ENCODE measurements at places on chromosomes 2 and 18. TPM values are rescaled to one million over a fixed set of nuclear protein-coding genes. Genes with fewer than 3 reads are reported as not detected.

GRCh38 chr2:207831584-207832248, 62.0 kb upstream of the FZD5 start:
- H3K27ac ChIP-seq, result peak overlapping the region; percentile 60
- peaks cover under 1% of the 10 kb centered on the region for H3K36me3 ChIP-seq
- H3K4me3 ChIP-seq, result no peak overlapping the region
- DNase-seq, result no peak

The TGIF1 gene
- 65.4 TPM for polyA plus RNA-seq

GRCh38 chr2:42030829-42031228, 17.0 kb upstream of the PKDCC start:
- H3K27ac ChIP-seq, result no peak overlapping the region
- H3K4me3 ChIP-seq, result no peak overlapping the region
- H3K27me3 ChIP-seq, result peaks cover 6% of the 10 kb centered on the region
- peaks cover 26% of the 10 kb centered on the region for H3K4me1 ChIP-seq

- H3K27ac ChIP-seq, result no peak overlapping the region
- no peak overlapping the region for H3K4me3 ChIP-seq
- H3K4me1 ChIP-seq, result no peaks in the 10 kb centered on the region
- no peaks in the 10 kb centered on the region for H3K36me3 ChIP-seq
Observed at GRCh38 chr2:18346344-18346743, 214.1 kb downstream of the RDH14 start.

The UGT1A4 gene
- not detected for polyA plus RNA-seq

The NBEAL1 gene
- polyA plus RNA-seq, result 7.5 TPM

DNA sequence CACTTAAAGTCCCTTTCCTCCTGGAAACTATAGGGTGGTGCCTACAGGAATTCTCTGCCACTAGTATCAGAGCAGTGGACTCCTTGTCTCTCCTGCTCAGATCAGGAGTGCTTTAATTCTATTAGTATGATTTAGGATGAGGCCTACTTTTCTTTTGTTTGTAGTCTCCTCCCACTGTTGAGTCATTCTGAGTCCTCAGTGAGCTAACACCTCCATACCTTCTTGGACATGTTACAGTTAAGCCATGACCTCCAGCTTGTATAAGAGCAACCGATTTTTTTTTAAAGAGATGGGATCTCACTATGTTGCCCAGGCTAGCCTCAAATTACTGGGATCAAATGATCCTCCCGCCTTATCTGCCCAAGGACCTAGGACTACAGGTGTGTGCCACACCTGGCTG, 48.7 kb upstream of the OTOF start:
- no peaks in the 10 kb centered on the region for H3K36me3 ChIP-seq
- H3K27me3 ChIP-seq, result peaks cover under 1% of the 10 kb centered on the region
- no peak overlapping the region for H3K4me3 ChIP-seq
- H3K4me1 ChIP-seq, result no peaks in the 10 kb centered on the region
- DNase-seq, result no peak

- no peaks in the 10 kb centered on the region for H3K36me3 ChIP-seq
- H3K27me3 ChIP-seq, result no peaks in the 10 kb centered on the region
- no peak overlapping the region for H3K4me3 ChIP-seq
- no peak for DNase-seq
- no peak overlapping the region for H3K27ac ChIP-seq
Observed at GRCh38 chr2:223519471-223519870, 82.7 kb downstream of the SCG2 start.

The ASAP2 gene
- not detected for polyA plus RNA-seq

DNA sequence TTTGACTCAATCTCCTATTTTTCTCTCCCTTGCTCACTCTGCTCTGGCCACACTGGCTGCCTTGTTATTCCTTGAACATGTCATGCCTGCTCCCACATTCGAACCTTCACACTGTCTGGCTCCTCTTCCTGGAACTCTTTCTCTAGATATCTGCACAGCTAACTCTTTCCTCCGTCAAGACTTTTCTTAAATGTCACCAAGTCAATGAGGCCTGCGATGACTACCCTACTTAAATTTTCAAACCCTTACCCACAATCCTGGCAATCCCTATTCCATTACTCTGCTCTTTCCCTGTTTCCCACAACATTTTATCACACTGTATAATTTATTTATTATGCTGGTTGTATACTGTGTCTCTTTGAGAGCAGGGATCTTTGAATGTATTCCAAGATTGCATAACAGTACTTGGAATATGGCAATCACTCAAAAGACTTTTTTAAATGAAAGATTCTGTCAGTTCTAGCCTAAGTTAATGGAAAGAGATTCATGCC, 206.2 kb downstream of the SRBD1 start:
- no peak for DNase-seq
- no peaks in the 10 kb centered on the region for H3K27me3 ChIP-seq
- H3K4me1 ChIP-seq, result no peaks in the 10 kb centered on the region
- H3K36me3 ChIP-seq, result peaks cover 7% of the 10 kb centered on the region

- no peaks in the 10 kb centered on the region for H3K4me1 ChIP-seq
- DNase-seq, result no peak
- no peaks in the 10 kb centered on the region for H3K36me3 ChIP-seq
- no peak overlapping the region for H3K27ac ChIP-seq
- no peak overlapping the region for H3K4me3 ChIP-seq
Observed at GRCh38 chr2:223465793-223466192, 136.4 kb downstream of the SCG2 start.

The ALPI gene
- polyA plus RNA-seq, result not detected

DNA sequence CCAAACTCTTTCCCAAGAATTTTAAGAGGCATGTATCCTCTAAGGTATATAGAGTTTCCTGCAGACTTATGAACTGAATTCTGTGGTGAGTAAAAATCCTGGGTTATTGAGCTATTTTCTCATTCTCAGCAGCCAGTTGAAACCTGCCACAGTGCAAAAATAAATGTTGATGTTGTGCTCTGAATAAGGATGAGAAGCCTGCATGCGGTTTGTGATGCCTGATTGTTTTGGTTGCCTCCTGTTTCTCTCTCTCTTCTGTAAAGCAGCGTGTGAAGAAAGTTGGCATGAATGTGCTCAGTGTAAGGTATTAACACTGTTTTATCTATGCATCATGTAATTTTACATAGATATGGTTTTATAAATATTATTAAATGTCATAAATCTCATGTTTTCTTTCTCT, 452.6 kb downstream of the CDH2 start:
- H3K27ac ChIP-seq, result no peak overlapping the region
- H3K36me3 ChIP-seq, result peaks cover 5% of the 10 kb centered on the region
- no peaks in the 10 kb centered on the region for H3K27me3 ChIP-seq
- DNase-seq, result no peak

- no peak overlapping the region for H3K4me3 ChIP-seq
- H3K4me1 ChIP-seq, result no peaks in the 10 kb centered on the region
- H3K36me3 ChIP-seq, result no peaks in the 10 kb centered on the region
- H3K27me3 ChIP-seq, result peaks cover 32% of the 10 kb centered on the region
- H3K27ac ChIP-seq, result no peak overlapping the region
Observed at GRCh38 chr2:68992341-68992740, 17.9 kb downstream of the GKN1 start.

GRCh38 chr2:119249855-119250717, 26.5 kb downstream of the STEAP3 start:
- peaks cover 7% of the 10 kb centered on the region for H3K36me3 ChIP-seq
- no peak overlapping the region for H3K4me3 ChIP-seq
- DNase-seq, result no peak

GRCh38 chr2:221025398-221025797, 546.7 kb downstream of the EPHA4 start:
- peak overlapping the region; percentile 87 for H3K27ac ChIP-seq
- peaks cover 12% of the 10 kb centered on the region for H3K4me1 ChIP-seq
- peak; percentile 36 for DNase-seq

DNA sequence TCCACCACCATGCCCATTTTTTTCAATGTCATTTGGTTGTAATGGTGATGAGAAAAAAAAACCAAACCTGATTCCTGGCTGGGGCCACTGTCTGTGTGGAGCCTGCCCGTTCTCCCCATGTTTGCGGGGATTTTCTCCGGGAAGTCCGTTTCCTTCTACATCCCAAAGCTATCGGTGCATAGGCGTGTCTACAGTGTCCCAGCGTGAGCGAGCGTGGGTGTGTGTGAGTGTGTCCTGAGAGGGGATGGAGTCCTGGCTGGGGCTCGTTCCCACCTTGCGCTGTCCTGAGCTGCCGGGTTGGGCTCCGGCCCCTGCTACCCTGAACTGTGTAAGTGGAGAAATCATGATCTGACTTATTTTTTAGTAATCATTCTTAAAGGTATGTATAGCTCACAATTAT, 7.3 kb upstream of the ZAP70 start:
- no peak overlapping the region for H3K27ac ChIP-seq
- H3K36me3 ChIP-seq, result no peaks in the 10 kb centered on the region
- no peak overlapping the region for H3K4me3 ChIP-seq
- H3K27me3 ChIP-seq, result peaks cover 7% of the 10 kb centered on the region

- H3K4me3 ChIP-seq, result no peak overlapping the region
- H3K36me3 ChIP-seq, result no peaks in the 10 kb centered on the region
- H3K27me3 ChIP-seq, result no peaks in the 10 kb centered on the region
- H3K4me1 ChIP-seq, result no peaks in the 10 kb centered on the region
- H3K27ac ChIP-seq, result no peak overlapping the region
Observed at GRCh38 chr2:149538138-149538833, 49.3 kb downstream of the MMADHC start.

DNA sequence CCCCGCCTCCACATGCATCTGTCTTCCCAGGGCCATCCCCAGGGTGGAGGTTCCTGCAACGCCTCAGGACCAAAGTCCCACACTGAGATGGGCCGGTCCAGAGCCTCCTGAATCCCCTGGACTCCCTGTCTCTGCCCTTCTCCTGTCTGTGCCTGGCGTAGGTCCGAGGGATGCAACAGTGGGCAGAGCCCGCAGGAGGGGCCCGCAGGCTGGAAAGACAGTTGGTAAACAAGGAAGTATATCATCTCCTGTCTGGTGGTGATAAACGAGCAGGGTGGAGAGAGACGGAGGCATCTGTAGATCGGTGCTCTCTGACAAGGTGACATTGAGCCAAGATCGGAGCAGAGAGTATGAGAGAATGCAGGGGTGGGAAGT, 72.6 kb upstream of the RAB6C start:
- H3K27ac ChIP-seq, result no peak overlapping the region
- H3K4me1 ChIP-seq, result no peaks in the 10 kb centered on the region
- H3K36me3 ChIP-seq, result no peaks in the 10 kb centered on the region
- no peaks in the 10 kb centered on the region for H3K27me3 ChIP-seq

DNA sequence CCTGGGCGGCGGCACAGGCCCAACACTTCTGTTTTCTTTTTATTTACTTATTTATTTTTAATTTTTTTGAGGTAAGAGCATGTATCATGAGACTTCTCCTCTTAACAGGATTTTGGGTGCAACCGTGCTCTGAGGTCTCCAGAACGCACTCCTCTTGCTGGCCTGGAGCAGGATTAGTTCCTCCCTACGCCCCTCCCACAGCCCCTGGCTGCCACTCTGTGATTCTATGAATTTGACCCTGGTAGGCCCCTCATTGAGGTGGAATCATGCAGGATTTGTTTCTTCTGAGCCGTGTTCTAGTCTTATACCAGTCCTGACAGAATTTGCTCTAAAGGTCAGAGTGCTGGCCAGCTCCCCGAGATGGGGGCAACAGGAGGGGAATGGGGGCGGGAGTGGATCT, 106.5 kb upstream of the HS6ST1 start:
- H3K36me3 ChIP-seq, result peaks cover 15% of the 10 kb centered on the region
- no peaks in the 10 kb centered on the region for H3K27me3 ChIP-seq
- no peaks in the 10 kb centered on the region for H3K4me1 ChIP-seq
- no peak overlapping the region for H3K4me3 ChIP-seq
- H3K27ac ChIP-seq, result no peak overlapping the region

- DNase-seq, result no peak
- H3K27me3 ChIP-seq, result peaks cover 30% of the 10 kb centered on the region
- H3K4me3 ChIP-seq, result peak overlapping the region; percentile 44
- H3K36me3 ChIP-seq, result no peaks in the 10 kb centered on the region
- H3K27ac ChIP-seq, result peak overlapping the region; percentile 46
Observed at GRCh38 chr2:190627448-190628412, 21.2 kb upstream of the NAB1 start.

DNA sequence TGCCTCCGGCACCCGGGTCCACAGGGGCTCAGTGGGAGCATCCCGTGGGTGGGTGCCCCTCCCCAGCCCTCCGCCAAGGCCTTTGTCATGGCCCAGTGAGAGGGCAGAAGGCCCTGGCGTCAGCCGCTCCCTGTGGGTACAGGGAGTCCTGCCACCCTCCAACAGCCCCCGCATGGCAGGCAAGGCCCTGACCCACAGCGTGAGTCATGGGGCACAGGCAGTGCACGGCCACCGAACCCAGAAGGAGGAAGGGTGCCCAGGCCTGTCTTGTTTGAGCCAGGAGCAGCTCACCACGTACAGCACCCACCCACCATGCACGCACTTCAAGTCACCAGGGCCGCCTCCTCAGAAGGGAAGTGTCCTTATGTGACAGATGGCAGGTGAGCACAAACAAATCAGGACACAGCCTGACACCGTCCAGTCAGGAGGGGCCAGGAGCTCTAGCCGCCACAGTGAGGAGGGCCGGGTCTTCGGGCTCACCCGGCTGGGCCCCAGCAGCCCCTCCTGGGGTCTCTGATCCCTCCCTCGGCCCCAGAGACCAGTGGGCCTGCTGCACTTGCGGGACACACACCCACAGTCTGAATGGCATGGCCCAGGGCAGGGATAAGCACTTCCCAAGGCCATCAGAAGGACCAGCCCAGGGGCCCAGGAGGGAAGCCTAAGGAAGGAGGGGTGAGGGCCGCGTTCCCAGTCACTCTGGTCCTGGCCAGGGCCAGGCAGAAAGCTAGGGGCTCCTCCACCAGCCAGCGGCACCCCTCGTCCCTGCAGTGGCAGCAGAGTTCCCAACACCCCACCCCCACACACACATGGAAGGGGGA, 25.8 kb downstream of the BIN1 start:
- H3K27ac ChIP-seq, result peak overlapping the region; percentile 98
- peak overlapping the region; percentile 88 for H3K4me3 ChIP-seq
- no peaks in the 10 kb centered on the region for H3K27me3 ChIP-seq
- DNase-seq, result peak; percentile 79
- peaks cover 69% of the 10 kb centered on the region for H3K4me1 ChIP-seq
- no peaks in the 10 kb centered on the region for H3K36me3 ChIP-seq

DNA sequence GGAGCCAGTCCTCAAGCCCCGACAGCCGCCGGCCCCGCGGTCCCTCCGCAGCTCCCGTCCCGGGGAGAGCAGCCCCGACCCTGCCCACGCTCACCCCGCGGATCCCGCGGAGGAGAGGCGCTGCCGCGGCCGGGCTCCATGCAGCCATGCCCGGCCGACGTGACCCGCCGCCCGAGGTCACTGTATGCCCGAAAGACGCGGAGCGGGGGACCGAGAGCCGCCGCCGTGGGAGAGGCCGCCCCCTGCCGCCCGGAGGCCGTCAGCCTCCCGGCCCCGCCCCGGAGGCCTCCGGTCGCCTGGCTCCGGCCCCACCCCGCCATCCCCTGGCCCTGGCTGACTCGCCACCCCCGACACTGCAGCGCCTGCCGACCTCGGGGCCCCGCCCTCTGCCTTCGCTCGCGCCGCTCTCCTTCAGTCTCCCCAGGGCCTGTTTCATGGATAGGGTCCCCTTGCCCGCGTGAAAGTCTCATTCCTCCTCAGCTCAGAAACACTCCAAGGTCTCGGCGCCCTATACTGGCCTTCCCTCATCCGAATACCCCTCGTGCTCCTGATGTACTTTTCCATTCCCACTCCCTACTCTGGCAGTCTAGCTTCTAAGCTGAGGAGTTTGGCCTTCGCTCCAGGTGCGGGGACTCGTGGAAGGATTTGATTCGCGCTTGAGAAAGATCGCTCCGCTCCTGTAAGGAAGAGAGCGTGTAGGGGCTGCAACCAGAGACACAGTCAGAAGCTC, at the start of gene BOLA3:
BOLA3 (minus strand) TSS at position 186 of the 730 bp plus-strand sequence; CDS start at position 148, 38 bp downstream.
- peak; percentile 81 for DNase-seq
- H3K27ac ChIP-seq, result no peak within 1 kb of the TSS
- H3K4me3 ChIP-seq, result no peak within 1 kb of the TSS
- no peaks in the 10 kb centered on the region for H3K4me1 ChIP-seq
- peaks cover under 1% of the 10 kb centered on the region for H3K36me3 ChIP-seq

- no peak overlapping the region for H3K27ac ChIP-seq
- no peak overlapping the region for H3K4me3 ChIP-seq
- DNase-seq, result no peak
- H3K36me3 ChIP-seq, result no peaks in the 10 kb centered on the region
- H3K4me1 ChIP-seq, result no peaks in the 10 kb centered on the region
Observed at GRCh38 chr2:158731386-158731785, 63.7 kb upstream of the DAPL1 start.
